ENCODE measurements at places on chromosomes 2 and 18. TPM values are rescaled to one million over a fixed set of nuclear protein-coding genes. Genes with fewer than 3 reads are reported as not detected.
A peak's percentile ranks its signal among the peaks of the same experiment; 100 is the strongest.

DNA sequence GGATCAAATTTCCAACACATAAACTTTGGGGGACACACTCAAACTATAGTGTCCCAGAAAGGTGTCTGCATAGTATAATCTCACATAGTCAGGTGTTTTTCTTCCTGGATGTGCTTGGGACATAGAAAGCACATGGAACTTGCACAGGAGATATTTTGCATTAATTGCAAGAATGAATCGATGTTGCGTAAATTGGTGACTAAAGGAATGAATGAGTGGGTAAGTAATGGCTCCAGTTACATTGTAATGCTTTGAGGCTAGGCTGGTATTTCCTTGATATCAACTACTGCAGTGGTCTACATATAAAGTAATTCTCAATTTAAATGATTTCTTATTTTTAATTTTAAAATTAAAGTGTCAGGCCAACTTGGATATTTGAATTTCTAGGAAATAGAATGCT is 53.4 kb downstream of the SH3RF3 start:
- no peak for DNase-seq

- peak; percentile 64 for DNase-seq
Measured at GRCh38 chr2:74841641-74842040, 7.7 kb downstream of the HK2 start.

DNA sequence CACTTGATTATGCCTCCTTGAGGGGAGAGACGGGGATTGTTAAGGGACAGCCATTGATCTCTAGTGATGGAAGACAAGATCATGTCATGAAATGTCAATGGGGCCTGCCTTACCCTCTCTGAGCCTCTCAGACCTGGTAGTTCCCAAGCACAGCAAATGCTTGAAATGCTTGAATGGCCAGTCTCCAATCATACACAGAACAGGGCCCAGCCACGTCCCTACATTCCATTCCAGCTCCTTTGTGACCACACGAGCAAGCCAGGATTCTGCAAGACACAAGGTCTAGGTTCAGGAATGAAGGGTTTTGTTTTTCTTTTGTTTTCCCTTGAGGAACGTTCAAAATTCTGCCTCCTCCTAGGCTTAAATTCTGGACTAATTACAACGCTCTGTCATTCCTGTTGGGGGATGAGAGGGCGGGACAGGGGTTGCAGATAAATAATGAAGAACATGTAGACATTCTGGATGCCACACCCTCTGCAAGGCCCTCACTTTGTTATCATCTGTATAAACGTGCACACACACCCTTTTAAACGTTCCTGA is 98.1 kb upstream of the YPEL5 start:
- DNase-seq = no peak

GRCh38 chr2:60118061-60118460 is 435.4 kb downstream of the BCL11A start:
- DNase-seq = no peak

GRCh38 chr2:183242937-183243336 is 118.7 kb downstream of the NUP35 start:
- DNase-seq = no peak

DNA sequence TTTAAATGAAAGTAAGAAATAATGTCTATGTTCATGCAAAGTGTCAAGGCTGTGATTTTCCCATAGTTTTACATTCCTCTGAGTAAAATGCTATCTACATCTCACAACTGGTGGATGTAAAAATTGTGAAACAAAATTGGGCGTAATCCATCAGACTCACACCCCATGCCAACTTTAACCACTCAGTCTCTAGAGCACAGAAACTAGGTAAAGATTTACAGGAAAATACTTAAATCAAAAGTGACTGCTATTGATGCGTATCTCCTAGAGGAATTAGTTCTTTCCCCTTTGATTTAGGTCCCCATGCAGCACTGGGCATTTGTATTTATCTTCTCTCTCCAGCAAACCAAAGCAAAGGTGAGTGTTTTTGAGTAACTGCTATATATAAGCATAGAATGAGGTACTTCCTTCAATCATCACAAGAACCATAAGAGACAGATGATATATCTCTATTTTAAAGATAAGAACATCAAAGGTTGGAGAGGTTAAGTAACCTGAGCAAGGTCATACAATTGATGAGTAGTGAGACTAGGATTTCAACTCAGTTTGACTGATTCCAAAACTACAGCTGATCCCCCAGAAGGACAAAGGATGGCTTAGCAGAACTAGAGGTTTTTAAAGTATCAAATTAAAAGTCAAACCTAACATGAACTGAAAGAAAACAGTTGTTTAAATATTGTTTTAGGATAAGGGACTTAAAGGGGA is 594.0 kb upstream of the ACVR2A start:
- no peak for DNase-seq

- no peak for DNase-seq
Measured at GRCh38 chr2:10169053-10169578, 46.6 kb downstream of the RRM2 start.

GRCh38 chr2:205177546-205177945 is 504.8 kb upstream of the NRP2 start:
- no peak for DNase-seq

GRCh38 chr2:85255456-85255812 is 72.4 kb downstream of the TGOLN2 start:
- DNase-seq = no peak

- no peak for DNase-seq
Measured at GRCh38 chr2:3492951-3493614, 26.2 kb downstream of the ADI1 start.

- DNase-seq = no peak
Measured at GRCh38 chr2:16152071-16152927, 211.9 kb downstream of the MYCN start.

- DNase-seq = no peak
Measured at GRCh38 chr2:27839022-27839618, 51.1 kb downstream of the RBKS start.

DNA sequence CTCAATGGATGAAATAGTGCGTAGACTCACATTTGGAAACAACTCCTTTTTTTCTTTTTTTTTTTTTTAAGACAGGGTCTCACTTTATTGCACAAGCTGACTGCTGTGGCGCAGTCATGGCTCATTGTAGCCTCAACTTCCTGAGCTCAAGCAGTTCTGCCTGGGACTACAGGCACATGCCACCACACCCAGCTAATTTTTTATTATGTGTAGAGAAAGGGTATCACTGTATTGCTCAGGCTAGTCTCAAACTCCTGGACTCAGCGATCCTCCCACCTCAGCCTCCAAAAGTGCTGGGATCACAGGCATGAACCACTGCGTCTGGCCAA is 17.4 kb downstream of the HAT1 start:
- no peak for DNase-seq

DNA sequence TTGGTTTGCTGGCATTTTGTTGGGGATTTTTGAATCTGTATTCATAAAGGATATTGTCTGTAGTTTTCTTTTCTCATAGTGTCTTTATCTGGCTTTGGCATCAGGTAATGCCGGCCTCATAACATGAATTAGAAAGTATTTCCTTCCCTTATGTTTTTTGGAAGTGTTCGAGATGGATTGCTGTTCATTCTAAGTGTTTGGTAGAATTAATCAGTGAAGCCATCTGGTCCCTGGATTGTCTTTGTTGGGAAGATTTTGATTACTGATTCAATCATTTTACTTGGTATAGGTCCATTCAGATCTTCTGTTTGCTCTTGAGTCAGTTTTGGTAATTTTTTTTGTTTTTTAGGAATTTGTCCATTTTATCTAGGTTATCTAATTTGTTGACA is 22.3 kb downstream of the KIAA1328 start:
- DNase-seq = no peak

DNA sequence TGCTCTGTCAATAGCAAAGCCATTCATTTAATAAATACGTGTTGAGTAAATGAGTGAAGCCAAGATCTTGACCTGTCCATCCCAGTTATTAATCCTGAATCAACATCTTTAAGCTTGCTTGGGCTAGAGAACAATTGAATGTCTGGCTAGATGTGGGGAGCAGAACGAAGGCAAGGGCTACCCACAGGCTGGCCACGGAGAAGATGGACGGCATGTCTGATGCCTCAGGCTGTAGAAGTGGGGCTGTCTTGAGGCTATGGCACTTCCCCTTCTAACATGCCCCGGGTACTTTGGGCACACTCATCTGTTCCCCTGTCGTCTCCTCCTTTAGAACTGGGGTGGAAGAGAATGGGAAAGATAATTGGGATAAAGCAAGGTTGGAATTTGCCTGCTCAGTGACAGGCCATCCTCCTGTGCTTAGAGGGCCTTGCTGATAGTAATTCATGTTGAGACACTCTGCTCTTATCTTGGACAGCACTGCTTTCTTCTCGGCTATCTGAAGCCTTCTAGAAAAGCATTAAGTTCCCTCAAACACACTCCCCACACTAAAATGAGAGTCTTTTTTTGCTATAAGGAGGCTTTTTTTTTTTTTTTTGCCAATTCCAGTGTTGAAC is 225.7 kb downstream of the MREG start:
- DNase-seq = no peak

GRCh38 chr2:75800456-75800855 is 89.7 kb upstream of the GCFC2 start:
- no peak for DNase-seq

DNA sequence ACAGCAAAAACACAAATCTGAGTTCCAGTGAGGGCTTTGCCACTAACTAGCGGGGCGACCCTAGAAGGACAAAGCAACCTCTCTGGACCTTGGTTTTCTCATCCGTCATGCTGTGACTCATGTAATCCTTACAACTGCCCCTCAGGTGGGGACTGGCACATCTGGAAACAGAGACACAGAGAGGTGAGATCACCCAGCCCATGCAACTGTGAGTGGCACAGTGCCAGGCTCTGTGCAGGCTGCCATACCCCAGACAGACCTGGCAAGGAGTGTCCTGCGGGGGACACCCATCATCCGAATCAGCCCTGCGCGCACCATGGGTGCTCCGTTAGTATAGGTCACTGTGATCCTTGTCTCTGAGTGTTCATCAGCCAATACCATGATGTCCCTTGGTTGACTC is 198.3 kb downstream of the SMAD7 start:
- DNase-seq = no peak

DNA sequence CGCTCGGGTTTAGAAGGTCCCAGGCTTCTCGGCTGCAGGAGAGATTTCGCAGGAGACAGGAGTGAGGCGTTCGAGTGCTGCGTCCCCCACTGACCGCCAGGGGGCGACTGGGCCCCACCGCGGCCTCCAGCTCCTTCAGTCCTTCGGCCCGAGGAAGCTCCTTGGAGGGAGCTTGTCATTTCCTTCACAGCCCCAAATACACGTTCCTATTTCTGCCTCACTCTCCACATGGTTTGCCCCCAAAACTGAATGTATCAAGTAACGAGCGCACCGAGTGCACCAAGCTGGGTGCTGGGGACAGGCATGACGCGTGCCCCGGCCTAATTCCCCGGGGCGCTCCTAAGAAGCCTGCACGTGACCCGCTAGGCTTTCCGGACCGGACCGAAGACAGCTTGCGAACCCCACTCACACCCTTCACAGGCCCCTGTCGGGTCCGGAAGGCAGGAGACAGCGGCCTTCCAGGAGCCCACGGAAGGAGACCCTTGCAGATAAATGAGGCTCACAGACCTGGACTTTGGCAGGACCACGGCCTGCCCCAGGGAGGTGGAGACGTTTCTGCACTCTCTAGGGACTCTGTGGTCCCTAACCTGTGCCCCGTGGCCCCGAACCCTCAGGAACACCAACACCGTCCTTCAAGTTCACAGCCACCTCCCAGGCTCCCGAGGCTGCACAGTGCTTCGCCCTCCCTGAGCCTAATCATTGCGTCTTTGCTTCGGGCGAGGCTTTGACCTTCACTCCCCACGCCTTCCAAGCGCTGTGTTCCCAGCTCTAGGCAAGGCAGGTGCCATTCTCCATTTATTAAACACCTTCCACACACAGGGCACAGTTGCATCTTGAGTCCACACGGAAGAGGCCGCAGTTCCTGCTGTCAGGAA is 13.0 kb upstream of the FAHD2A start:
- DNase-seq = peak; percentile 53

DNA sequence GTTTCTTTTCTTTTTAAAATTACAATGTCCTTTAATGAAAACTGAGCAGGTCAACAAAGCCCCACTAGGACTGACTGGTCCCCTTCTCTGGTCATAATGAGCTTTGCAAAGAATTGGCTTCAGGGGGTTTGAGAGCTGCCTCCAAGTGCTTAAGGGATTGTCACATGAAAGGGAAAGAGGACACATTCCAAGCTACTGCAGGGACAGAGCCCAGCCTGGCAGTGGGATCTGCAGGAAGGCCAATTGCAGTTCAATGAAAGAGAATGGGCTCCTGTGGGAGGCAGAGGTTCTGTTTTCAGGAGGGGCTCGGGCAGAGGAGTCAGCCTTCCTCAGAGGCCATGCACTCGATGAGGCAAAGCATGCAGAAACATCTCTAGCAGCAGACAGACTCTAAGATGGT is 84.1 kb upstream of the ACKR3 start:
- DNase-seq = no peak

- DNase-seq = no peak
Measured at GRCh38 chr2:42361728-42362283, 789 bp upstream of the COX7A2L start.

DNA sequence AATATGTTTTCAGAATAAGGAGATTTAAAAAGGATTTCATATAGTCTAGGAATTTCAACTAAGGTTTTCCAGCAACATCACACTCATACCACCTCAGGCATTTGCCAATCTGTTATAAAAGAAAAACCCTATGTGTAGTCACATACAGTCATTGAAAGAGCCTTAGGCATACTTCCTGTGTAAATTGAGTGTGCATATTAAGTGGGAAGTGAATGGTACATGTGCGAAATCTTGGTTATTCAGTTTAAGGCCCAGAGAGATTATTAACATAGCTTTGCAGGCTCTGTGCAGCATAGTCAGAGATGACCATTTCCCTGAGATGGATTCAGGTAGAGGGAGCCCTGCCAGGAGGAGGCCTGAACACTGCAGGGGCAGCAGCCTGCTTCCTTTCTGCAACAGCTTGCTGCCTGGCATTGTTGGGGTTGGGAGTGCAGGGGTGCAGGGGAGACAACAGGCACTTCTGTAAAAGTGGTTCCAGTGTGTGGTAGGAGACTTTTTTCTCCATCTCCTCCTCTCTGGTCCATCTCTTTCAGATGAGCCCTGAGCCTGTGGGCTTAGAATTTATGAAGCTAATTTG is 100.1 kb upstream of the OSR1 start:
- DNase-seq = no peak

- no peak for DNase-seq
Measured at GRCh38 chr2:182807319-182807718, 59.1 kb downstream of the FRZB start.

- no peak for DNase-seq
Measured at GRCh38 chr18:68848242-68848641, 50.4 kb downstream of the CCDC102B start.

- DNase-seq = no peak
Measured at GRCh38 chr2:130795431-130795830, 40.1 kb downstream of the AMER3 start.

GRCh38 chr2:238096311-238097011 is 3.7 kb upstream of the ESPNL start:
- no peak for DNase-seq

- no peak for DNase-seq
Measured at GRCh38 chr18:39843546-39843945, 2111.5 kb upstream of the PIK3C3 start.

TMEM178A gene
- polyA plus RNA-seq = 0.65 TPM

CNDP1 gene
- polyA plus RNA-seq = 0.03 TPM

SP9 gene
- not detected for polyA plus RNA-seq

PHOSPHO2 gene
- polyA plus RNA-seq = 0.80 TPM

KCNJ13 gene
- polyA plus RNA-seq = not detected

MTCL1 gene
- 5.3 TPM for polyA plus RNA-seq

GPR45 gene
- polyA plus RNA-seq = not detected

IL36G gene
- not detected for polyA plus RNA-seq

CACNB4 gene
- 0.11 TPM for polyA plus RNA-seq

UGT1A5 gene
- polyA plus RNA-seq = not detected

TRABD2A gene
- polyA plus RNA-seq = 0.85 TPM

DPY30 gene
- 86.5 TPM for polyA plus RNA-seq

Measured in heart left ventricle (tissue), 16 donors.